CD4-positive, alpha-beta T cell treated with Interleukin-1 beta for 1 hour (primary cell): ENCODE measurements at places on chromosomes 13 and 19.

GRCh38 chr13:32468502-32469142, 40.7 kb upstream of the N4BP2L1 start:
- no peak for DNase-seq

DNA sequence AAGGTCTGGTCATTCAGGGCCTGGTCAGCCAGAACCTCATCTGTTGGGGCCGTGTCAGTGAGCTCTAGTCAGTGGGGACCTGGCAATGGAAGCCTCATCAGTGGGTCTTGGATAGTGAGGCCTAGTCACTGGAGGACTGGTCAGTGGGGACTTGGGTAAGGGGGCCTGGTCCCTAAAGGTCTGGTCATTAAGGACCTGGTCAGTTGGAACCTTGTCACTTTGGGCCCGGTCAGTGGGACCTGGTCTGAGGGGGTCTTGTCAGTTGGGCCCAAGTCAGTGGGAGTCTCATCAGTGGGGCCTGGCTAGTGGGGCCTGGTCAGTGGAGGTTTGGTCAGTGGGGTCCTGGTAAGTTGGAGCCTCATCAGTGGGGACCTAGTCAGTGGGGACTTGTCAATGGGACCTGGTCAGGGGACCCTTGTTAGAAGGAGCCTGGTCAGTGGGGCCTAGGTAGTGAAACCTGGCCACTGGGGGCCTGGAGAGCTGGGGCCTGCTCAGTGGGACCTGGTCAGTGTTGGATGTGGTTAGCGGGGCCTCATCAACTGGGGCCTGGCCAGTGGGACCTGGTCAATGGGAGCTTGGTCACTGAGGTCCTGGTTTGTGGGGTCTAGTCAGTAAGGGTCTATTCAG, 43.7 kb upstream of the TPM4 start:
- DNase-seq, result no peak

- DNase-seq, result no peak
Measured at GRCh38 chr13:93249364-93250306, 23.0 kb downstream of the GPC6 start.

GRCh38 chr19:58060231-58060630, 1.1 kb downstream of the ZNF135 start:
- DNase-seq, result no peak

DNA sequence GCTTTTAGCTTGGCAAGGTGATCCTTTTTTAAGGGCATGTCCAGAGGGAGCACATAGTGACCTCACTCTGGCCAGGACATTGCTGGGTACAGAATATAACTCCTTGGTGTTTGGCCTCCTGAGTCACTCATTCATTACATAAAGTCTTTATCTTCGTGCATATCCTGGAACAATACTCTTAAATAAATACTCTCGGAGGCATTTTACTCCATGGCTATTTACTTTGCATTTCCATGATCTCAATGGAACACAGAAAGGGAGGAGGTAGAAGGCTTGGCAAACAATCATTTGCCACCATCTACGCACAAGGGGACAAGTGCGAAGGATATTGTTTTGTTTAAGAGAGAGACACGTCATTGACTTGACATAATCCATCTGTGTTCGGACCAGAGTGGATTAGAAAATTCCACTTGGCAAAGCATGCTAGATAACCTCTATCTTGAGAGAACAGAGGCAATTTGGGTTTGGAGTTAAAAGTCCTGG, 210.0 kb downstream of the IRS2 start:
- DNase-seq, result no peak

- DNase-seq, result no peak
Measured at GRCh38 chr13:57996717-57997116, 365.2 kb downstream of the PCDH17 start.

DNA sequence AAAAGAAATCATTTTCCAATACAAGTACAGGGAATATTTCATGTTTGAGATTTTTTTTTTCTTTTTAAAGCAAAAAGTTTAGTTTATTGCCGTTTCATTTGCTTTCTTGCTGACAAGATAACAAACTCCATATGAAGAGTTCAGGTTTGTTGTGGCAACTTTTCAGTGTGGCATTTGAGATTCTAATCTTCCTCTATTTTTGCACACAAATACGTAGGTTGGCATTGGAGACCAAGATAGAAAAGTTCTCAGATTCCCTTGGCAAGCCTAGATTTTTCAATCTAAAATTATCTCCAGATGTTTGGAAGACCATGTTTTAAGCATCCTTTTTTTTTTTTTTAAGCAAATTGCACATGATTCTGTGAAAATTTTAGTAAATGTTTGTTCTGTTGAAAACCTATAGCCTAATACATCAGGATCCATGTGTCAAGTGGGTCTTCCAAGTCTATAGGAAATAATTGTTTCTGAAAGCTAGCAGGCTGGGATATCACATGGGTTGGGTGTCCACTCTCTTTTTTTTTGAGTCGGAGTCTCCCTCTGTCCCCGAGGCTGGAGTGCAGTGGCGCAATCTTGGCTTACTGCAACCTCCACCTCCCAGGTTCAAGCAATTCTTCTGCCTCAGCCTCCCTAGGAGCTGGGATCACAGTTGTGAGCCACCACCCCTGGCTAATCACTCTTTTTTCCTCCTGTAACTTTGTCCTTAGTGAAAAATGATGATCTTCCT, 2.6 kb downstream of the GARRE1 start:
- DNase-seq, result no peak

GRCh38 chr19:56507446-56508289, at the start of gene ZNF471:
Gene ZNF471 (plus strand): TSS chr19:56507855. CDS start chr19:56511572, 3,717 bp downstream.
- DNase-seq, result peak; percentile 84

DNA sequence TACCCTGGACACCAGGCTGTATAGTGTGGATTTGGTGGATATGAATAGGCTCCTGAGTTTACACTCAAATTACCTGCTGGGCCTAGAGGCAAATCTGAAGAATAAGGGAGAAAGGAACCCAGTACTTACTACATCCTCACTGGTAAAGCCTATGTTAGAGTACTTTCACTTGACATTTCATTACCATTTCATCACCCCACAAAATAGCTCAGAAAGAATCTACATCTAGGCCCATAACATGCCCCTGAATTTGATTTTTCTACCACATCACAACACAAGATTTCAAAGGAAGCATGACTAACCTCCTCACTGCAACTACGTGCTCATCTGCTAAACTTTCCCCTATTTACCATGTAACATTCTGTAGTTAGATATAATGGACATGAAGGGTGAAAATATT, 43.3 kb downstream of the VWA8 start:
- no peak for DNase-seq

GRCh38 chr13:48220981-48221685, 11.9 kb upstream of the ITM2B start:
- DNase-seq, result peak; percentile 29

GRCh38 chr13:20461860-20462532, 63.7 kb downstream of the CRYL1 start:
- no peak for DNase-seq

- no peak for DNase-seq
Measured at GRCh38 chr19:9709305-9709704, 34.4 kb upstream of the ZNF562 start.

- peak; percentile 34 for DNase-seq
Measured at GRCh38 chr19:48815870-48816501, 5.2 kb upstream of the BCAT2 start.
